ENCODE measurements at places on chromosomes 2 and 18. TPM values are rescaled to one million over a fixed set of nuclear protein-coding genes. Genes with fewer than 3 reads are reported as not detected.

GPR148 gene
- total RNA-seq: not detected

SAG gene
- not detected for total RNA-seq

SCYGR4 gene
- total RNA-seq: not detected

SCN3A gene
- not detected for total RNA-seq

ERICH2 gene
- not detected for total RNA-seq

HJURP gene
- 23.1 TPM for total RNA-seq
